ENCODE measurements at places on chromosomes 7 and 10. TPM values are rescaled to one million over a fixed set of nuclear protein-coding genes. Genes with fewer than 3 reads are reported as not detected.

DNA sequence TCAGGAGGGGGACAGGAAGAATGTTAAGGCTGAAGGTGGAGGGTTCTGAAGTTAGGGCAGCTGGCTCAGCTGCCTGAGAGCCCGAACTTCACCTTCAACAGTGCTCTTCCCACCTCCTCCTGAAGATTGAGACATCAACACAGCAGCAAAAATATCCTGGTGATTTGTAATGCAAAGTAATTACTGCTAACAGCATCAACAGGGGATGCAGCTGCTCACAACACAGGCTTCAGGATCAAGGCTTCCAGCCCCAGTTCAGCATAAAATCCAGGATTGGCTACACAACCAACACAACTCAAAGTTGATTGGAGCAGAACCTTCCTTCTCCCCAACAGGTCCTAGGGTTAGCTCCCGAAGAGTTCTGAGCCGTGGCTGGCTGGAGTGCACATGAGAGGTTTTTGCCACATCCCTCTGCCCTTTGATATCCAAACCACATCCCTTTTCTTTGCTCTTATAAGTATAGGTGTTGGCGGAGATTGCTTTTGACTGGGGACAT is 242.4 kb downstream of the KIAA1217 start:
- no peak for DNase-seq

- no peak for DNase-seq
Observed at GRCh38 chr10:54081950-54082349, 719.1 kb downstream of the PCDH15 start.

GRCh38 chr10:3228629-3228945 is 56.0 kb upstream of the PITRM1 start:
- no peak for DNase-seq

DNA sequence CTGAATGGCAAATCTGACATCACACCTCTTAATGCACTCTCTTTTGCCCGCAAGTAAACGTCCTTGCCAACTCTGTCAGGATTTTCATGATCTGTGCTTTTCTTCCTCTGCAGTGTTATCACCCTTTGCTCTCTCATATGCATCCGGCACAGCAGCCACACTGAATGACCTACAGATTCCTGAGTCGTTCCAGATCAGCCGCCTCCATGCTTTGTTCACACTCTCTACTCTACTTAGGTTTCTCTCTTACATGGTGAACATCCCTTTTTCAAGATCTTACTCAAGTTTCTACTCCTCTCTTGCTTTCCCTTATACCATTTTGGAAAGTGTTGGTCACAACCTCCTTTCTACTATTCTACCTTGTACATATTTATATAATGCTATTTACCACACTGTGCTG is 127.7 kb upstream of the AOAH start:
- DNase-seq: no peak

GRCh38 chr10:11225935-11226334 is 208.3 kb downstream of the CELF2 start:
- peak; percentile 76 for DNase-seq

GRCh38 chr7:156592155-156592884 is 48.3 kb upstream of the RNF32 start:
- no peak for DNase-seq

- DNase-seq: no peak
Observed at GRCh38 chr10:1549591-1550290, 187.6 kb downstream of the ADARB2 start.

Gene EVX1
- 5.9 TPM for total RNA-seq

Data from prostate gland (tissue), 2 donors.